ENCODE measurements at places on chromosomes 7 and 10.

- no peak for DNase-seq
Observed at GRCh38 chr10:74839708-74840107, 13.3 kb downstream of the KAT6B start.

- no peak for DNase-seq
Observed at GRCh38 chr7:25622695-25623094, 394.4 kb upstream of the NPVF start.

- DNase-seq, result no peak
Observed at GRCh38 chr7:55966851-55967250, 2.5 kb downstream of the NIPSNAP2 start.

GRCh38 chr7:666454-667292, 59.8 kb upstream of the DNAAF5 start:
- no peak for DNase-seq

GRCh38 chr7:4784799-4785198, 9.4 kb downstream of the AP5Z1 start:
- no peak for DNase-seq

DNA sequence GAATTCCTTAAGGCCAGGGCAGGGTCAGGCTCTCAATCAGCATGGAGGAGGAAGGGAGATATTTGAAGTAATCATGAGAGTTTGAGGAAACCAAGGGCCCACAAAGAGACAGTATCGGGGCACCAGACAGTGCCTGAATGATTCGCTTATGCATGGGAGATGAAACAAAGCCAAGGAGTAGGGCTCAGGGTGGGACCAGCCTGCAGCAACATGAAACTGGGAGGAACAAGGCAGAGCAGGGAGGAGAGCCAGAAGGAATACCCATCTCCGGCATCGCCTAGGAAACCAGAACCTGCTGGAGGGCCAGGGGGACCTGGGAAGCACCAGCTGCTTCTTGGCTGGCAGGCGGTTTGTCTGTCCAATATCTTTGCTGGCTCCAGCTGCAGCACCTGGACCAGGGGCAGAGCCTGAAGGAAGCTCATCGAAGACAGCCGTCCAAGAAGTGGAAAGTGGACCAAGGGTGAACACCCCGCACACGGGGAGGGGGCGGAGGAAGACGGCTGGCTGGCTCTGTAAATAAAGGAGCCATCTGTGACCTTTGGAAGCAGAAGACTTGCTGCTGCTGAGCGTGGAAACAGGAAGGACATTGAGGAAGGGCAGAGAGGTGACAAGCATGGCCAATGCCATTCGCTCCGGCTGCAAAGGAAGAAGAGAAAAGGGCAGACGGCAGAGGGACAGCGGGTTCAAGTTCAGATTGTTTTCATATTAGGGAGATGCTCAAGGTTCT, 34.4 kb upstream of the ECHDC3 start:
- no peak for DNase-seq
